ENCODE measurements at places on chromosomes 13 and 19. TPM values are rescaled to one million over a fixed set of nuclear protein-coding genes. Genes with fewer than 3 reads are reported as not detected.

GRCh38 chr13:20964904-20965303, 62.4 kb upstream of the XPO4 start:
- no peak for DNase-seq

DNA sequence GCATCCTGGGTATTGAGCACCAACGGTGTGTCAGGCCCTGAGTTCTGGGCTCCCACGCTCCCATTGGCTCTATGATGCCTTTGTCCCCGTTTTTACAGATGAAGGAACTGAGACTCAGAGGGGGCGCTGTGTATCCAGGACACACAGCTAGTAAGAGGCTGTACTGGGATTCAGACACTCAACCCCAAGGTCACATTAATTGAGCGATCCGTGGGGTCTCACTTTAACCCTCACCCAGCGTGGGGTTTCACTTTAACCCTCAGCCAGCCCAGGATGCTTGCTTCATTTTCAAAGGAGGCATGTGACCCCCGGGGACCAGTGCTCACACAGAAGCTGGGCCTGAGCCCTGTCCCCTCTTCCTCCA, 42.6 kb downstream of the CYP4F22 start:
- DNase-seq, result no peak

The RASIP1 gene
- total RNA-seq, result 2.6 TPM

The SPACA4 gene
- total RNA-seq, result not detected

The C19orf33 gene
- total RNA-seq, result 3.2 TPM

DNA sequence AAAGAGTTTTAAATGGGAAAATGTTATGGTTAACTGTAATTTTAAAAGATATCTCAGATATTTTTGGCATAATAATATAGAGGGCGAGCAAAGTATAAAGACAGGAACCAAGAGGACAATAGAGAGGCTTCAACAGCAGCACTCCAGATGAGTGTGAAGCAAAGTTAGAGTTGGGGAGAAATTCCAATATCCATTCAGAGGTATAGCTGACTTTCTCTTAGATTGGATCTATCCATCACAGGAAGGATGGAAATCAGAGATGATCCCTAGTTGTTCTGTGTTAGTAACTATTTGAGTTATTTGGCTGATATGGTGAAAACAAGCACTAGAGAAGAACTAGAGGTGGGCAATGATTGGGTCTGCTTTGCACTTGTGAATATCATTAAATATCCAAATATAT, 786.0 kb upstream of the KLHL1 start:
- DNase-seq, result no peak

DNA sequence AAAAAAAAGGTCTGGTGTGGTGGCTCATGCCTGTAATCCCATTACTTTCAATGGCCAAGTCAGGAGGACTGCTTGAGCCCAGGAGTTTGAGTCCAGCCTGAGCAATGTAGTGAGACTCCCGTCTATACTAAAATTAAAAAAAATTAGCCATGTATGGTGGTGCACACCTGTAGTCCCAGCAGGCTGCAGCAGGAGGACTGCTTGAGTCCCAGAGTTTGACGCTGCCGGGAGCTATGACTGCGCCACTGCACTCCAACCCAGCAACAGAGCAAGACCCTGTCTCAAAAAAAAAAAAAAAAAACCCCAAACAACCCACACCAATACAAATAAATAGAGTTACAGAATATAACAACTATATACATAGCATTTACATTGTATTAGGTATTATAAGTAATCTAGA, 65.7 kb downstream of the MICU2 start:
- DNase-seq, result no peak
